ENCODE measurements at places on chromosomes 2 and 18.

DNA sequence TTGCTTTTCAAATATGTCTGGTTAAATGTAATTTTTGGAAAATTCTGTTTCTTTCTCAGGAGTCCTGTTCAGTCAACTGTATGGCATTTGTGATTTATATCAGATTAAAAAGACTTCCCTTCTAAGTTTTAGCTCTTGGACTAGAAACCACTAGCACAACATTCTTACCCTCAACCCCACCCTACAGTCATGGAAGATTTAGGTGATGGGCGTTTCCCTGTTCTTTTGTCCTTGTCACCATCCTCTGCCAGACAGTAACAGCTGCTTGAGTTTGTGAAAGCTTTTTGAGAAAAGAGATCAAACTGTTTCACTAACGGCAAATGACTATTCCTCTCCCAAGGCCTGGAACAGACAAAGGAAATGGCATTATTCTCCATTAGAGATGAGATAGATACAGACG, 31.8 kb downstream of the SERPINB5 start:
- no peak for DNase-seq

DNA sequence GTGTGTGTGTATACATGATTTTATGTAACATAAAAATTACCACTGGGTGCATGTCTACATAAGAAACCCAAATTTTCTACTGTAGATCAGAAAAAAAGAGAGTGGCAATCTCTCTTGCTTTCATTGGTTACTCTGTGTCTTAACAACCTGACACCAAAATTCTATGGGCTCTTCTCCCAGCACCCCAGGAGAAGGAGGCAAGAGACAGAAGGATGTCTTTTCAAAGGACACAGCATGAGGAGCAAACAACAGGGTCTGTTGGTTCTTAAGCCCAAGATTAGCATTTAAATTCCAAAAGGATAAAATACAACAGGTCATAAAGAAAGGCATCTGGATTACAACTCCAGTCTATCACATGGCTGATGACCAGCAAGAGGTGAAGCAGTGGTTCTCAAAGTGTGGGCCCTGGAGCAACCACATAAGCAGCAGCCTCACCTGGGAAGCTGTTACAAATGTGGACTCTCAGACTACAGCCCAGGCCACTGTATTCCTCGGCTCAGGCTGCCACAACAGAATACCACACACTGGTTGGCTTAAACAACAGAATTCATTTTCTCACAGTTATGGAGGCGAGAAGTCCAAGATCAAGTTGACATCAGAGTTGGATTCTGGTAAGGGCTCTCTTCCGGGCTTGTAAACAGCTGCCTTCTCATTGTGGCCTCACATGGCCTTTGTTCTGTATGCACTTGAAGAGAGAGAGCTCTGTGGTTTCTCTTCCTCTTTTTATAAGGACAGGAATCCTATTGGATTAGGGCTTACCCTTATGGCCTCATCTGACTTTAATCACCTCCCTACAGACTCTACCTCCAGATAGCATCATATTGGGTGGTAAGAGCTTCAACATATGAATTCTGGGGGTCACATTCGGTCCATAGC, 79.8 kb upstream of the RNF152 start:
- no peak for DNase-seq

DNA sequence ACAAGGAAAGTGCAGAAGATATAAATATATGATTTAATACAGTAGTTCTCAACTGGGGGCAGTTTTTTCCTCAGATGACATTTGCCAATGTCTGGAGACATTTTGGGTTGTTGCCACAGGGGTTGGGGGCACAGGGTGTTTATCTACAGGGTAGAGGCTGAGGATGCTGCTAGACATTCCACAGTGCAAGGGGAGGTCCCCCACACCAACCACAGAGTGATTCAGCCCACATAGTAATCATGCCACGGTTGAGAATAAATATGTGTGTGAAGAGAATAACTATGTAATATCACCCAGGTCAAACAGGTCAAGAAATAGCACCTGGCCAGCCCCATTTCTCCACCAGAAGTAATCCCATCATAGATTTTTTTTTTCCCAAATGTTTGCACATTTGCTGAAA, 17.9 kb downstream of the DYSF start:
- DNase-seq, result no peak

DNA sequence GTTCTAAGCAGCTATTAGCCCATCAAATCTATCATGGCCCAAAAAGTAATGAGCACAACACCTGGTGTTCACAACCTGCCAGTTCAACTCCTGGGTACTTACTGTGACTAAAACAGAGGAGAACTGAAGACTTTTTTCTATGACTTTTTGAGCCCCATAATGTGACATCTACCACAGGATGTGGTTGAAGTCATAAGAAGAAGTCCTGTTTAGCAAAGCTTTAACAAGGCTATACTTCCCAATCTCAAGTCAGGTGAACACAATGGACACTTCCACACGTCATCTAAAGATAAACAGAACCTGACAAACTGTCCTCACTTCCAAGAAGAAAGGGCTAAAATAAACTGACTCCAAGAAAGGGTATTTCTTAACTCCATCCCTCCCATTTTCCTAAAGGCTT, 138.8 kb downstream of the ATAD2B start:
- peak; percentile 40 for DNase-seq

GRCh38 chr2:30566631-30567030, 119.6 kb downstream of the LCLAT1 start:
- no peak for DNase-seq

GRCh38 chr2:118519511-118519910, 327.9 kb downstream of the EN1 start:
- DNase-seq, result no peak

GRCh38 chr2:200756618-200757321, 54.9 kb upstream of the BZW1 start:
- no peak for DNase-seq

GRCh38 chr2:197369933-197370320, 59.3 kb upstream of the ANKRD44 start:
- no peak for DNase-seq

DNA sequence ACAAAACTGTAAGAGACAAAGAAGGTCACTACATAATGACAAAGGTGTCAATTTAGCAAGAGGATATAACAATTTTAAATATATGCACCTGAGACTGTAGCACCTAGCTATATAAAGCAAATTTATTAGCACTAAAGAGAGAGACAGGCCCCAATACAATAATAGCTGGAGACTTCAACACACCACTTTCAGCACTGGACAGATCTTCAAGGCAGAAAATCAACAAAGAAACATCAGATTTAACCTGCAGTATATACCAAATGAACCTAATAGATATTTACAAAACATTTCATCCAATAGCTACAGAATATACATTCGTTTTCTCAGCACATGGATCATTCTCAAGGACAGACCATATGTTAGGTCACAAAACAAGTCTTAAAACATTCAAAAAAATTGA, 14.7 kb downstream of the MC2R start:
- no peak for DNase-seq

GRCh38 chr2:75327334-75327733, 128.0 kb upstream of the TACR1 start:
- DNase-seq, result no peak

GRCh38 chr2:122831649-122832048, 1076.2 kb downstream of the TSN start:
- no peak for DNase-seq

- no peak for DNase-seq
Observed at GRCh38 chr18:11728249-11728648, 39.2 kb downstream of the GNAL start.

DNA sequence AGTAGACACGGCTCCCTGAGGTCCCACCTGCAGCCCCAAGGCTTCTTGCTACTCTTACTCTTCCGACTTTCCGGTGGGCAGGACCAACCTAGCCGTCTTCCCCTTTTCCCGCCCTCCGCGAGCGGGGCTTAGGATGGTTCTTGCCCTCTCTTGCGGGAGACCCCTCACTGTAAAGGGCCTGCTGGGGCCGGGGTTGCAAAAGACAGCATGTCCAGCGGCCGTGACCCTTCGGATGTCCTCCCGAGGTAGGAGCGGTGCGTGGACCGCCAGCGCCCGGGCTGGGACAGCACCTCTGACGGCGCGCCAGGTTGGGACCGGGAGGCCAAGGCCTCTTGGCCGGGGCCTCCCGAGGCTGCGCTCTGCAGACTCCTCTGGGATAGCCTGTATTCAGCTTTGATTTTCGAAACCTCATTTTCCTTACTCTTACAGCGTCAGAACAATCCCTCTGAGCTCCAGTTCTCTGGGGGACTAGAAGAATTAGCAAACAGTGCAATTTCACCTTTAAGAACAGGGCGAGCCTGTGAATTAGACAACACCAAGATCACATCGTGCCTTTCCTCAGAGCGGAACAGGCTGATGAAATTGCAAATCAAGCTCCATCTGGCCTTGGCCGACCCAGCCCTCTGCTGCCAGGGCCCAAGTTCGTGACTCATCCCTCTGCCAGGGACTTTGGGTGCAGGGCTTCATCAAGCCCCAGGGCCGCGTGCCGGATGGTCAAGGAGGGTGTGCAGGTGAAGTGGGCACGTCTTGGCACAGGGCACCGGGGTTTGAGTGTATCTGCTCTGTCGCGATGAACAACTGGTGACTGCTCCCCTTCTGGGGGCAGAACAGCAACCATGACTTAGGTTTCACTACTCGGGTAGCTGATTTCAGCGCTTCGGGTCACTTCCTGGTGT, 777 bp downstream of the MOCOS start:
- DNase-seq, result no peak

GRCh38 chr2:207331674-207332073, 165.9 kb upstream of the KLF7 start:
- no peak for DNase-seq

DNA sequence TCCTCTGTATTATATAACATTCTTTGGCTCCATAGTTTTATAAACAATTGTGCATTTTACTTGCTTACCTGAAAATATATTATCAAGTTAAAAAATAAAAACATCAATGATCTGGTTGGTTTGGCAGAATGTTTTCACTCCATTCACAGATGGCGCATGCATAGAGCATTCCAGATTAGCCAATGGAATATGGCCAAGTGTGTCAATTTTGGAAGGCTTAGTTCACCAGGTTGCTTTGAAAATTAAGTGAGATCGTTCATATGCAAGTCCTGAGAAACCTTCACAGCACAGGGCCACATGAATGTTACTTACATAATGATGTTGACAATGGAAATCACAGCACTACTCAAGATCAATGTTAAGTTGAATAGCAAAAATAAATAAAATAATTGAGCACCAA, 335.7 kb downstream of the GRB14 start:
- DNase-seq, result no peak

DNA sequence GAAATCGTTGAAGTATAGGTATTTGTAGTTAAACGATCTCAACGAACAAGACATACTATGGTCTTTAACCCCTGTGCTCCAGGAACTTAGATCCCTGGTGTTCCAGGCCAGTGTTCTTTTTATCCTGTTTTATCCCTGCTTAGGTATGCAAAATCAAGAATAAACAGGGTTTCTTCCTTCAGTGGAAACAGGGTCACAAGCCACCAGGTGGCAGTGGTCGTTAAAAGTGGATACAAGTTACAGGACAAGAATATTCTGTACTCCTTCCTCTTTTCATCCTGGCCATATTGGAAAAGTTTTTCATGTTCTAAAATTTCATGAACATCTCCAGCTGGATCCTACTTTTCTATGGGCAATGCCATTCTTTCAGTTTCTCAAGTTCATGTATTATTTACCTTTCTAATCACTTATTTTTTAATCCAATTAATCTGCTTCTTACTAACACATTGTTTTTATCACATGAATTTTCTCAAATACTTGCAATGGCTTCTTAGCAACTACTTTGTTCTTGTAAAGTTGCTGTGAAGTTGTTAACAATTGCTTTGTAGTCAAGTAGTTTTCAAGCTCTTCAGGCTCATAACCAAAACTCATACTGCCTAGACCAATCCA, 16.4 kb upstream of the HNMT start:
- DNase-seq, result peak; percentile 6

GRCh38 chr2:21395366-21395765, 271.6 kb downstream of the TDRD15 start:
- DNase-seq, result no peak

DNA sequence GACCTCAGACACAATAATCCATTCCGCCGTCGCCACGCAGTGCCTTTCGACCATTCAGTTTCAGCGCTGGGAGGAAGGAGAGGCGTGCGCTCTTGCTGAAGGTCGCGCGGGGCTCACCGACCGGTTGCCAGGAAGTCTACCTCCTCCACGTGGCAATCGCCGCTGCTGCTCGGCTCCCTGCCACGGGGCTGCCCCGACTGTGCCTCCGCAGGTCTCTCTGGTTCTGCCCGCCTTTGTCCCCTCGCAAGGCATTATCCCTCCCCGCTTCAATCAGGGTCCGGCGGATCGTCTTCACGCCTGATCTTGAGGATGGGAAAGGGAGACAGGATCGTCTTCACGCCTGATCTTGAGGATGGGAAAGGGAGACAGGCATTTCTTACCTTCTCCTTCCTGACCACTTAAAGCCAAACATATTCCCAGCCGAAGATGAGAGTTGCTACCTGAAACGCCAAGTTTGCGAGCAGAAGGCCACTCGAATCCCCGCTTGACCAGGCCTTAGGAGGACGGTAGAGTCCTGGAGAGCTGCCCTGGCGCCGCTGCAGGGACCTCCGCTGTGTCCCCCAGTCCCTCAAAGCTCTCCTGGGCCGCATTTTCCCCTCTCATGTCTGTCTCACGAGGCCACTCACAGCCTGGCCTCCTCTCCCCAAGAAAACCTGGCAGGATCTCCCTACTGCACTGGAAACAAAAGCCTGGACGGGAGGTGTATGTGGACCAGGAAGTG, 4.3 kb upstream of the GPR45 start:
- DNase-seq, result peak; percentile 16

GRCh38 chr18:1408376-1408775, 503.7 kb downstream of the ADCYAP1 start:
- DNase-seq, result no peak

DNA sequence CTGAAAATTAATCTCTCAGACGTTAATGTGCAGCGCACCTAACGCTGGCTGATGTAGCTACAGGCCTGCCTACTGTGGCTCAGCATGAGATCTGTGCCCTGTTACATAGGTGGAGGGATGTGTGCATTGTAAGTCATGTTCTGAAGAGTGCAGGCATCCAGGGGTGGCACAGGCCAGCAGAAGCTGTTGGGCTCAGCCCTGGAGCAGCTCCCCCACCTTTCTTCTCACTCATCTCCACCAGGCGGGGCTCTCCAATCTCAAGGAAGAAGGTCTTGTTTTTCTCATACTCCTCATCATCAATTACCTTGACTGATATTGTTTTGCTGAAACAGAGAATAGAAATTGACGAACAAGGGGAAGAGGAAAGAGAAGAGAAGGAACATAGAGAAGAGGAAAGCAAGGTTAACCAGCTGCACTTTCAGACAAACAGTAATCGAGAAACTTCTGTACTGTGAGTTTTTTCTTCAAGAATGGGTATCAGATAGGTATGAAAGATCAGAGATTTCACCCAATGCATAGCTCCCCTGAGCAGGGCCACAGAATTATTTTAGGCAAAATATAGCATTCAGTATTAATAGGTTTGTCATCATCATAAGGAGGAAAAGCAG, 273.6 kb downstream of the SLC8A1 start:
- no peak for DNase-seq

GRCh38 chr2:122063716-122064115, 308.3 kb downstream of the TSN start:
- DNase-seq, result no peak

DNA sequence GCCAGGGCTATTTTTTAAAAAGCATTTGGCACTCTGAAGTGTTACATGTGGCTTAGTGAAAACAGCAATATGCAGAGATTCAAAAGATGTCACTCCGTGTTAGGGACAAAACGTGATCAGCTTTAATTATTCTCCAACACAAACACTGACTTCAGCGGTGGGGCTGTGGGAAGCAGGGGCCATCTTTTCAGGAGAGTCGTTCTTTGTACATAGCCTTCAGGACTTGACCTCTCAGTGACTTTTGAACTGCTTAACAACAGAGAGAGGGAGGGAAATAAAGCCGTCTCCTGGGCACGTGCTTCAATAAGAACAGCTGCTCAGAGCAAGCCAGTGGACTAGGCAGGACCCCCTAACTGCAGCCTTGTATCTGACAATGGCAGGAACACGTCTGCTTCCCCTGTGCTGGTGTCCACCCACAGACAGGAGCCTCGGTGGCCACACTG, 95.0 kb upstream of the HDAC4 start:
- no peak for DNase-seq
